DMS 273 treated with DMSO at 0.1 percent for 48 hours (cell line): ENCODE measurements at places on chromosomes 2 and 18.

DNA sequence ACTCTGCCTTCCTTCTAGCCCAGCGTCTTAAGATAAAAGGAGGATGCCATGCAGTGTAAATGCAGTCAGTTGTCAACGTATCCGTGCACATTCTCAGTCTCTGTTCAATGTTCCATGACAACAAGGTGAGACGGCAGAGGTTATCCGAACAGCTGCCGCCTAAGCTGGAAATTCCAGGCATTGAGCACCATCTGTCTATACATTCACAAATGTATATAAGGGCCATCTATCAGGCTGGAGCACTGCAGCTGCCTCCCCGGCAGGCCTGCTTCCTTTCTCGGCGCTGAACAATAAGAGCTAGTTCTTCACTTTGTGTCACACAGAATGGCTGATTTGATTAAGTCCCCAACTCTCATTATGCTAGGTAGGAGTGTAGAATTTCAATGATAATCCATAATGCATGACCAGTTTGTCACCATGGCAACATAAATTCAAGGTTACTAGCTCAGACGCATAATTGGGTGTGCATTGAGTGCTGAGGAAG is 282.2 kb upstream of the SOX11 start:
- DNase-seq: peak; percentile 39

- DNase-seq: no peak
These were observed 14.0 kb downstream of the PXDN start for GRCh38 chr2:1730015-1730927.

- no peak for DNase-seq
These were observed 153.9 kb upstream of the ERBB4 start for GRCh38 chr2:212692466-212692865.

DNA sequence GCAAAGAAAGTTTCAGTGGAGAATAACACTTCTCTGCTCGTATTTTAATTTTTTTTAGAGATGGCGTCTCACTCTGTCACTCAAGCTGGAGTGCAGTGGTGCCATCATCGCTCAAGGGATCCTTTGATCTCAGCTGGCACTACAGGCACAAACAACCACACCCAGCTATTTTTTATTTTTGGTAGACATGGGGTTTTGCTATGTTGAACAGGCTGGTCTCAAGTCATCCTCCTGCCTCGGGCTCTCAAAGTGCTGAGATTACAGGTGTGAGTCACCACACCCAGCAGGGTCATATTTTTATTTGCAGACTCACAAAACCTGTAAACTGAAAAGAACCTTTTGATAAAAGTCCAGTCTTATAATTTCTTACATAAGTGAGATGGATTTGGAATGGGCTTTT is 2.6 kb downstream of the TRAK2 start:
- no peak for DNase-seq

DNA sequence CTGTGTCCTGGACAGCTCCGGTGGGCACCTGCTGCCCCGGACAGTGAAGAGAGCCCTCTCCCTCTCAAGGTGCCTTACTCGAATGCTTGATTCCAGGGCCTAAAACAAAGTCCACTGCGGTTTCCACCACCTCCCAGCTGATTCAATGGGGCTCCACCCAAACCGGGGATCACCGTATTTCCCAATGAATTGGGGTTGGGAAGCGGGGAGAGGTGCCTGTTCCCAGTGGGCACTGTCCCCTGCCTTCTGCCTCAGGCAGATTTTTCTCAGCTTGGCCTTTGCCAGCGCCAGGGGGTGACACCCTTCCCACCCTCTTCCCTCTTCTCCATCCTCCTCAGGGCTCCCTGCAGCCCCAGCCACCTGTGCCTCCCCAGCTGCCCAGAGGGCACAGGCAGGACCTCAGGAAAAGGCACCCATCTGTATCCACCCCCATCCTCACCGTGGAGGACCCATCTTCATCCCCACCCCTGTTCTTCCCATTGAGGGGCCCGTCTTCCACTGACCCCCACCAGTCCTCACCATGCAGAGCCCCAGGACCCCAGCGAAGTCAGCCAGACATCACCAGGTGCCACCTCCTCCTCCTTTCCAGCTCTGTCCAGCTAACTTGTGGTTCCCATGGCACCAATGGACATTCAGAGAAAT is 66.7 kb upstream of the HPCAL1 start:
- no peak for DNase-seq
